ENCODE measurements at places on chromosomes 1 and 21.

DNA sequence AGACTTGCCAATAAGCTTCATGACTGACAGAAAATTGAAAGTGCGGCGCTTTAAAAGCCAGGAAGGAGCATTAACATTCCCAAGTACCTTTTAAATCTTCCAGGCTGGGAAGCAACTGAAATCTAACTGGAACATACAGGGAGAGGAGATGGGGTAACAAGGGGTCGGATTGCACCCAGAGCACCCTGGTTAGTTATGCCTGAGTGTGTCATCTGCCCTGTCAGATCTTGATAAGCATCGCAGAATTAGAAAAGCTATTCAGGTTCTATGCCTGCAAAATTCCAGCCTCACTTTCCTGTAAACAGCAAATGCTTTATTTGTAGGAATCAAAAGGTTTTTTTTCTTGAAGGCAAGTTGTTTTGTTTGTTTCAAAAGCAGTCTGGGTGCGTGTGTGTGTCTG lies 58.5 kb downstream of the SERBP1 start:
- no peak for DNase-seq

GRCh38 chr1:231187571-231187970 lies 25.7 kb downstream of the TRIM67 start:
- peak; percentile 53 for DNase-seq

- DNase-seq: no peak
Measured at GRCh38 chr1:3886691-3887090, 13.4 kb downstream of the C1orf174 start.

DNA sequence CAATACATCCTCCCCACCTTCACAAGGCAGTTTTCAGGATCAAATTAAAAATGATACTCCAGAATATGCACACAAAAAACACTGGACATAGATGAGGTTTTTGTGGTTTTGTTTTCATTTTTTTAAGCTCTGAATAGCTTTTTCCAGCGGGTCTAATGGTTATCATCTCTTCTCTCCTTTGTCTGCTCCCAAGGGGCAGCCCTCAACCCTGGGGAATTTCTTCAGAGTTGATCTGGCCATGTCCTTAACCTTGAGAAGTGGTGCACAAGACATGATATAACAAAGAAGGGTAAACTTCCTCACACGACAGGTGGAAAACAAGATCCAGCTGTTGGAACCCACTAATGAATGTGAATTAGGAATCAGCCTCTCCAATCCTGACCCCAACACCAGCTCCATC lies 1.5 kb upstream of the CD244 start:
- DNase-seq: no peak

- DNase-seq: no peak
Measured at GRCh38 chr21:16821588-16821987, 691.3 kb upstream of the CXADR start.

DNA sequence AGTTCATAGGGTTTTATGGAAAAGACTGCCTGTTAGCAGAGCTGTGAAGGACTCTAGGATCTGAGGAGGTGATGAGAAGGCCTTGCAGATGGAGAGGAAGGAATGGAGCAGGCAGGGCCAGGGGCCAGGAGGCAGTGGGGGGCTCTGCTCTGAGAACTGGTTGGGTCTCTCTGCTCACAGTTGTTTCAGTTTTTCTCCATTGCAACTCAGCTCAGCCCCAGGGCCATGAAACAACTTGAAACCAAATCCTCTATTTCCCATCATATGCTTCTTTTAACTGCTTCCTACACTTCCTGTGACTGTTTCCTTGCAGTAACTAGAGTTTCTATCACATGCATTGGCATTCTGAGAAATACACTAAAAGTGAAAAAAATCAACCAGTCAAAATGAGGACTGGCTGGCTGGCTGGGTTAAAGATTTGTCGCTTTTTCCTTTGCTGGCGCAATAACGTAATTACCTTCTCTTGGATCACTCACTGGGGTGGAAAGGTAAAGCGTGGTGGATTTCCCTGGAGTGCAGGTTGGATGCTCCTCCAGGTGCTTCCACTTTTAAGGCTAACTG lies 172.0 kb downstream of the CDC7 start:
- DNase-seq: no peak

DNA sequence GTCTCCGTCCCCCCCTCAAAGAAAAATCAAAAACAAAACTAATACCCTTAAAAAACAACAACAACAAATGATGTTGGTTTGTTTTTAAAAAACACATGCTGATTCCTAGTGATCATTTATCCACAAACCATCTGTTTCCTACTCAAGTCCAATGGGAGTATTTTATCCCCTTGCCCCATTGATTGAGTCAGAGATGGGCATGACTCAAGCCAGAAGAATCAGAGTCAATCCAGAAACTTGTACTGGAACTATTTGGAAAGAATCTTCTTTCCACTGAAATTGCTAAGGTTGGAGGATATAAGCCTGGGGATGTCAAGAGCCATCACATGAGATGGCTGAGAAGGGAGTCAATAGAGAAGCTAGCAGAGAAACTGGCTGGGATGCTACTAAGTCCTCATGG lies 176.4 kb downstream of the MIS18A start:
- no peak for DNase-seq

DNA sequence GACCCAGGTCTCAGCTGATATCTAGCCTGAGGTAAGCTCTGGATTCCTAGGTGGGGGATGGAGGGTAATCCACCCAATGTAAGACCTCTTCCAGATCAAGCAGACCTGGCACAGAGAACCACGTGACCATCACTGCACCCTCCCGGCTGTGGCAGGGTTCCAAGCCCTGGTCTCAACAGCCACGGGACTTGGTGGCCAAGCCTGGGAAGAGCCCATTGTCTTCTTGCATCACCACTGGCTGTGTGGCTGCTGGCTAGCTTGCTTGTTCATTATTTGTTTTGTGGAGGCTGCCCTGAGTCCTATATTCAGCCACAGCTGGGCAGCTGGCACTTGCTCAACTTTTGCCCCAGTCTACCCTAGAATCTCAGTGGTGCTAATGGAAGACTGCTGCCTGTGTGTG lies 24.1 kb upstream of the NFASC start:
- DNase-seq: no peak

- peak; percentile 89 for DNase-seq
Measured at GRCh38 chr1:175154629-175155472, 37.7 kb downstream of the KIAA0040 start.

GRCh38 chr21:46515109-46515508 lies 56.4 kb downstream of the DIP2A start:
- no peak for DNase-seq

GRCh38 chr1:147152772-147153171 lies 19.5 kb downstream of the PRKAB2 start:
- no peak for DNase-seq

DNA sequence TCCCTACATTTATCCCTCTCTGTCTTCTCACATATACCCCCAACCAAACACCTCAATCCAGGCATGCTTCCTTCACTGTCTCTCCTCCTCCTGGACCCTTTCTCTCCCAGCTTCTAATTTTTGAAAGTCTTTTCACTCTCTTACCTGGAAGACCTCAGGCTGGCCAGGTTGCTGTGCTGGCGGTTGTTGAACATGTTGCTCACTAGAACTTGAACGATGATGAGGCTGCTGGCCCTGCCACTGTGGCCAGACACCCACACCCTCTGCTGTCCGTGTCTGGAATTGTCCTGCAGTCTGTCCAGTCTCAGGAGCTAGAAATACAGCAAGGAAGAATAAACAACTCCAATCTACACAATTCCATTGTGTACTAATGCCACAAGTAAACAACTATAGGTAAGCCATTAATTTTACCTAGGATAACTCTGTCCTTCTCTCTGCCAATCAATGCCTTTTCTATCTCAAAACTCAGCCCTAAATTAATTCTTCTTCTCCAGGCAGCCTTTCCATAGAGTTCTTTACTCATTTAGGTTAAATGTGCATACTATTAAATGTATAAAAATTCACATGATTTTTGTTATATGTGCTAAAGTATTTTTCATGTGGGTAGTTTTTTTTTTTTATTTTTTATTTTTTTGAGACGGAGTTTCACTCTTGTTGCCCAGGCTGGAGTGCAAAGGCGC lies 5.1 kb upstream of the CTSK start:
- peak; percentile 89 for DNase-seq

DNA sequence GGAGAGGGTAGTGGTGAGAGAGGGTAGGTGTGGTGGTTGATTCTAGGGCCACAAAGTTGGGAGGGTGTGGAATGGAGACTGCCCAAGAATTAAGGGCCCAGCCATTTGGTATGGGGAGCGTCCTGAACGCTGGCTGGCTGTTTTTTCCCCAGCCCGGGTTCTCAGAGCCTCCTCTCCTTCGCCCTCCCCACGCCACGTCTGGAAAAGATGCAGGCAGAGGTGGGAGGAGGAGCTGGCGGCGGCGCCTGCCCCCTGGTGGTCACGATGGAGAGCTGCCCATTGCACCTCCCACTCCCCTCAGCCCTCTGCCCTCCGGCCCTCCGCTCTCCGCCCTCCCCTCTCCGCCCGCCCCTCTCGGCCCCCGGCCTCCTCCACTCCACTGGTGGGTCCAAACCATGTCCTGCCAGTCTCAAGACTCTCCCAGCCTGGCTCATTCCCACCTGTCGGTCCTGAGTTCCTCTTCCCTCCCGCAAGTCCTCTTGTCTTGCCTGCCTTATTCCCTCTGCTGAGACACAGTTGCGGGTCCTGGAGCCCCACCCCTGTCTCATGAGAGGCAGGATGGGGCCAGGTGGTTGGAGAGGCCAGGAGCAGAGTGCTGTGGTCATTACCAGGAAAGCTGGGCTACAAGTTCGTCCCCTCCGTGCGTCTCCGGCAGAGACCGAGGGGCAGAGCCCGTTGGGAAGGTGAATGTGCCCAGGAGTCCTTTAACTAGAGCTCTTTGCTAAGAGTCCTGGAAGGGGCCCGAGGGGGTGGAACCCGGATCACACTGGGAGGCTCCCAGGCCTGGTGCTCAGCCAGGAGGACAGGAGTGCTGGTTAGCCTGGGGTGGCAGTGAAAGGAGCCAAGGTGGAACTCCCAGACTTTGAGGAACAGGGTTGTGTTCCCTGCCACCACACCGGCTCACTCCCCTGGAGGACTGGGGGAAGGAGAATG lies 22.6 kb downstream of the ETNK2 start:
- peak; percentile 93 for DNase-seq

DNA sequence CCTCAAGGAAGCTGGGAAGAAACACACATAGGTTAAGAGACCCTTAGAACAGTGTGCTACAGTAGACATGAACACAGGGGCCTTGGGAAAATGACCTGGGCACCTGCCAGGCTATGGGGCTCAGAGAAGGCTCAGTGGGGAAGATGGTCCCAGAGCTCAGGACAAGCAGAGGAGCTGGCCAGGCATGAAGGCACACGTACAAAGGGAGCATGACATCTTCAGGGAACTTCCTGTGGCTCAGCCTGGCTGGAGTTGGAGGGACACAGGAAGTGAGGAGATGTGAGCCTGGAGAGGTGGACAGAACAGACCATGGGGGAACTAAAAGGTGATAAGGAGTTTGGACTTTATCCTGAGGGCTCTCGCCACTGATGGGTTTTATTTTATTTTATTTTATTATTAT lies 3.8 kb upstream of the SLC50A1 start:
- no peak for DNase-seq

- no peak for DNase-seq
Measured at GRCh38 chr1:193486671-193487229, 300.3 kb upstream of the B3GALT2 start.

- no peak for DNase-seq
Measured at GRCh38 chr1:40381268-40382107, 8.0 kb downstream of the SMAP2 start.

DNA sequence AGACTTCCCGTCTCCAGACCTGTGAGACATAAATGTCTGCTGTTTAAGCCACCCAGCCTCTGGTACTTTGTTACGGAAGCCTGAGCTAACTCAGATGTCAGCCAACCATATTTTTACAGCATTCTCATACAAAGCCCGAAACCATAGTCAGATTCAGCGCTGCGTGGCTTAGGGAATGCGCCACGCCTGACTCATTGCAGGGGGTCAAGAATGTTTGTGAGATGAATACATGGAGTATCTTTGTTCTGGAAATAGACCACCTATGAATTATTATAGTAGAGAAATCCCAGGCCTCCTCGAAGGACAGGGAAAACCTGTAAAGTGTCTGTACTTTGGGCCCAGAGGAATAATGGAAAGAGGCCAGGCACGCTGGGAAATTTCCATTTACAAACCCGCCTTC lies 434.8 kb downstream of the CAMTA1 start:
- no peak for DNase-seq

DNA sequence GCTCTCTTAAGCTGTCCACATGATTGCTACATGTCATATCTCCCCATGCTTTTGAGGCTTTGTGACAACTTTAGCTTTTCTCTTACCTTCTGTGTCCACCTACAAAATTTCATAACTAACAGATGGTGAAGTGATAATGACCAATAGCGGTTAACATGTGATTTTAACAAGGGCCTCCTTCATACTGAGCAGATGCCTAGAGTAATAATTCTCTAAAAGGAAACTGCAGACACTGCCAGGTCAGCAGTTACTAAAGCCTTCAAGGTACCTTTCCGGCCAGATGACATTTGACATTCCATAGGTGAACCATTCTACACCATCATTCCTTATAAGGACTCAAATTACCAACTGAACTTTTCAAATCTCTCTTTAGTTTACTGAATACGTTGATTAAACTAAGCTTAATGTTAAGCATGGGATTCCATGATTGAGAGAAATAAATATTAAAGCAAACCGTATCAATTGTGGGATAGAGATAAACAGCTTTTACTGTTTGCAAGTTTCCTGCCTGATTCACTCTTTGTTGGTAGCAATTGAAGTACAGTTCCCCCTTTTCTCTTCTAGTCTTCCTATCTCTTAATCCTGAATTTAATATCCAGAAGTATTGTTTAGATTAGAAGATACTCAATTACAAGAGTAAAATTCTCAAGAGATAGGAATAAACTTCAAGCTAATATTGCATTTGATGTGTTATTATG lies 205.1 kb downstream of the PLA2G4A start:
- DNase-seq: no peak

- DNase-seq: no peak
Measured at GRCh38 chr1:231032963-231033362, 7.1 kb downstream of the FAM89A start.

GRCh38 chr1:179824265-179824664 lies 53.3 kb downstream of the TOR1AIP2 start:
- DNase-seq: no peak

GRCh38 chr1:39776886-39777285 lies 5.7 kb upstream of the OXCT2 start:
- no peak for DNase-seq

DNA sequence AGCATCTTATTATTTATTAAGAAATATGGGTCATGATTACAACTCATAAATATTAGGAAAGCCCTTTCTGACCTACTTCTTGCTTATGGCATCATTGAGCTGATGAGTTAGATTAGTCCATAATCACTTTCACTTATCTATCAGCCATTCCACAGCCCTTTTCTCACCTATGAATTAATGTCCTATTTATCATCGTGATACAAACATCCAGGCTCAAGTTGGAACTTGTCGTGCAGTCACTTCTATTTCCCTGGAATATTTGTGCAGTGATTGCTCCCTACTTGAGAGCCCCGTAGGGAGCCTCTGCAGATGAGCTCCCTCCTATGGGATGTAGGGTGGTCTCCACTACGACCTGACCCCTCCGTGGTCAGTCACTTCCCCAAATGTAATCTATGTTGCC lies 8.1 kb upstream of the F3 start:
- no peak for DNase-seq

- no peak for DNase-seq
Measured at GRCh38 chr1:208131621-208132286, 112.4 kb downstream of the PLXNA2 start.
